ENCODE measurements at places on chromosomes 13 and 19.

DNA sequence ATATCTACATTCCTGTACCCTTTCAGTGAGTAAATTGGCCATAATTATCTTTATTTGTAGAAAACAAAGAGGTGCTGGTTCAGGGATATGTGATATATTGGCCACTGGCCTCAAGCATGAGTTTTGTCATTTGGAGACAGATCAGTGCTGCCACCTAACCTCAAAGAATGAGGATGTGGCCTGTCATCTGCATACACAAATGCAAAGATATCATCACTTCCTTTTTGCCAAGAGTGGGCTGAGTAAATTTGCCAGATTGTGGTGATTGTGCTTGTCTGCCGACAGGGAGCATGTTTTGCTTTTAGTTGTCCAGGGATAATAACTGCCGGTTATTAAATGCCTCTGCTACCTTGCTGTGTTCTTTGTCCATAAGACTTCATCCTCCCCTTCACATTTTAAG is 44.2 kb downstream of the WASF3 start:
- DNase-seq: no peak

DNA sequence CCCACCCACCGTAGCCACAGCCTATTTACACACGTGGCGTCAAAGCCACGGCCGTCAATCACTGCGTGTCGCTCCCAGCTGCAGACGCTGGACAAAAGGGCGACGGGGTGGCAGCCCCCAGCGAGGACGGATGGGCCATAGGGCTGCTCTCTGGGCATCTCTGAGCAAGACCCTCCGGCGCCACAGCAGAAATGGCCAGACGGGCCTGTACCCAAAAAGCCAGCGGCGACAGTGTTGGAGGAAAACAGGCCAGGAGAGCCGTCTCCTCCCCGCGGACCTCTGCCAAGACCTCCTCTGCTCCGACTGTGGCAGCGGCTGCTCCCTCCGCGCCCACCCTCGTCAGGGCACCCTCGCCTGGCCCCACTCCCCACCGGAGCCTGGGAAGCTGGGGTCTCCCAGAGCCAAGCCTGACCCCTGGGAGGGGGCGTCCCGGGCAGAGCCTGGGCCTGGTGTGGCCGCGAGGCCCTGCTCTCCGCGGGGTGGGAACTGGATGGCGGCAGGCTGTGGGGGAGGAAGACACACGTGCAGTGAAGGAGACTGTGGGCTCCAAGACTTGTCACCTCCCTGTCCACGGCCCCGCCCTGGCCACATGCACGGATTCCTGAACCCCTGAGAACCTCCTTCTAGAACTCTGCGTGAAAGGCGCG is 2.7 kb downstream of the C2CD4C start:
- no peak for DNase-seq

DNA sequence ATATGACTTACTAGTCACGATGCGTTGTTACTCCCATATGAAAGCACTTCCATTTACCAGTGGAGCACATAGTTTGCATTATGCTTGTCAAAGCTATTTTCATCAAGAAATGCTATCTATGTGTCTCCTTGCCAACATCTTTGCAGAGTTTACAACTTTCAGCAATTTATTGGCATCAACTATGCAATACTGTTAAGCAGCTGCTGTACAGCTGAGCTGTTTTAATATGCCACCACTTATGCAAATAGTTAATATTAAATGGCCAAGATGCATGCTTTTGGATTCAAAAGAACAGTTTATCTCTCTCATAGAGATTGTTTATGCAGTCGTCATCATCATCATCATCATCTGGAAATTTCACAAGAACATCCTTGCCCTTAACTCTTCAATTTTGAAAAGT is 67.9 kb upstream of the KLF5 start:
- DNase-seq: no peak

DNA sequence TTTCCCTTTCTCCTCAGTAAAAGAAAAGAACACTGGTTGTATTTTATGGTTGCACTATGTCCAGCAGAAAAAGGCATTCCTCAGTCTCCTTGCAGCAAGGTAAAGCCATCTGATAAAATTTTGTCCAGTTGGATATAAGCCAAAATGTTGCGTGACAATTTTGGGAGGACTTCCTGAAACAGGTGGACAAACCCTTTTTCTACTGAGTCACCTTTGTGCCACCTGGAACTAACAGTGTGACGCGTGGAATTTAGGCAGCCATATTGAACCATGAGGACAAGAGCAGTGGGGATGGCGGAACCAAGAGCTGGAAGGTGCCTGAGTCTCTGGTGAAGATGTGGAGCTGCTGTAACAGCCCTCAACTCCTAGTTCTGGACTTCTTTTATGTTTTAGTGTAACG is 8.2 kb downstream of the CADM4 start:
- no peak for DNase-seq

DNA sequence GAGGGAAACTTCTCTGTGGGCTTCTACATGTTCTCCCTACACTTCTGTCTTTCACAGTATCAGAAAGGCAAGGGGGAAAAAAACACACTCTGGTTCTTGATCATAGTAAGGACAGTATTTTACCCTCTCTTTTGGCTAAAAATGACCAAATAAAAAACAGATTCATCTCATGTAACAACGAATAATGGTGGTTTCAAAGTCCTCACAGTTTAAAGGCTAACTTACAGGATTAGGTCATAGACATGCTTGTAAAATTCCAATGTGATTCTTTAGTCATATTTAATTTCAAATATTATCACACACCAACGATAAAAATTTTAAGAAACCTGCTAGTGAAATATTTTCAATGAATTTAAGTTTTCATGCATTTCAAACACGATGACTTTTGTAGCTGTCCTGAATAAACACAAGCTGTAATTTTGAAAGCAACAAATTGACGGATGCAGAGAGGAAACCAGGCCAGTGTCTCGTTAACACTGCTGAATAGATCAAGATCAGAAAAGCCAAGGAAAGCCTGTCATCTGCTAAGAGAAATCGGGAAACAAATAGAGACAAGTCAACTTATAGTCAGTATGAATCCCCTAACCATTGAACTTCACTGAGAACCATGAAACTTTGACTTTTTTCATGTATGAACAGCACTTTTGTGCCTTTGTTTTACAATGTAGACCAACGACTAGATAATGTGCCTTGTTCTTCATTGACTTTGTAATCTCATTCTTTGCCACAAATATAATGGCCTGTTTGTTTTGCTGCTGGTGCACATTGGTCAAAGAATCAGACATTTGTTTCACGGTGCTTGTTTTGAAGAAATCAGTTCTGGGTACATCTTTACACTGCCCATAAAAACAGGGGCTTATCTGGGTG is 22.0 kb downstream of the MBNL2 start:
- DNase-seq: no peak

DNA sequence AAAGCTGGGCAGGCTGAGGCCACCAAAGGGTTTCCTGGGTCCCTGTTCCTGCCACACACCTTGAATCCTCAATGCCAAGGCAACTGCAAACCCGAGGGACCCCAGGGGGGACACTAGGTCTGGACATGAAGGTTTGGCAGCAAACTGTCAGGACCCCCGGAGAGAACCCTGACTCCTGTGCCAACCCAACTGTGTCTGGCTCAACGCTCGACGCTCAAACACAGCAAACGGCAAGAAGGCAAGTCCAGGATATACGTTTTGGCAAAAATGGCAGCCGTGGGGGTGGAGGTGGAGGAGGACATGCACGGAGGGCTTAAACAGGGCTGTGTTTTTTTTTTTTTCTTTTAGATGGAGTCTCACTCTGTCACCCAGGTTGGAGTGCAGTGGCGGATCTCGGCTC is 73.0 kb downstream of the GADD45B start:
- DNase-seq: no peak

GRCh38 chr13:30526612-30527495 is 61.1 kb upstream of the HMGB1 start:
- no peak for DNase-seq

GRCh38 chr19:40754611-40755247 is 3.7 kb downstream of the SNRPA start:
- no peak for DNase-seq

GRCh38 chr13:108528303-108528702 is 101.1 kb upstream of the MYO16 start:
- DNase-seq: no peak
